ENCODE measurements at places on chromosomes 4 and X.

GRCh38 chr4:26124753-26125321 lies 196.0 kb upstream of the RBPJ start:
- DNase-seq = no peak

DNA sequence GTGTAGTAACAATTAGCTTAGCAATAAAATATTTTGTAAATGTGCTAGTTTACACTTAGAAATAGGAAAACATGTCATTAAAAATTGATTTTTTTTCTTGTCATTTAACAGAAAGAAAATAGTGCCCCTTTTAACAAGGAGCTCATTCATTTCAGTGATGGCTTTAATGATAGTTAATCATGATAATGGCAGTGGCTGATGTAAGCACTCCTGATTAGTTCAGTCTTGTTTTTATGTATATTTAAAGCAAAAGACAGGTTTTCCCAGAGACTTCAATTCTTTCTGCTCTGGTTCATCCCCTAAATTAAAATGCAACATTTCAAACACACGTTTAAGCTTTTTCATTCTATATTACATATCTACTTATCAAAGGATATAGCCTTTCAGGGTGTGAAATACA lies 1039.5 kb upstream of the PCDH7 start:
- no peak for DNase-seq

- peak; percentile 25 for DNase-seq
Measured at GRCh38 chr4:111512081-111512783, 633.0 kb upstream of the FAM241A start.

DNA sequence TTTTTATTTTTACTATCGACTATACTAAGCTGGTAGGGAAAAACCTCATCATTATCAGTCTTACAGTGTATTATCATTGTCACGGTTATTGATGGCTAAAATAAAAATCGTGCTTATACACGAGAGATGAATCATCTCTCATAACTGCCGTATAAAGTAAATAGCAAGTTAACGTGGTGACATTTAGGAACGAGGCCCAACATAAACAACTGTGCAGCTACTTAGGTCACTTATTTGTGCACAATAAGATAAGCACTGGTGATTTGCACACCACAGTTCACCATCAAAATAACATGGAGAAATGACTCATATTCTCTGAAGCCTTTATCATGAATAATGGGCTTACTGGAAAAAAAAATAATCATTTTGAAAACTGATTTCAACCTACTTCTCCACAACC lies 482.0 kb upstream of the TENM3 start:
- no peak for DNase-seq

DNA sequence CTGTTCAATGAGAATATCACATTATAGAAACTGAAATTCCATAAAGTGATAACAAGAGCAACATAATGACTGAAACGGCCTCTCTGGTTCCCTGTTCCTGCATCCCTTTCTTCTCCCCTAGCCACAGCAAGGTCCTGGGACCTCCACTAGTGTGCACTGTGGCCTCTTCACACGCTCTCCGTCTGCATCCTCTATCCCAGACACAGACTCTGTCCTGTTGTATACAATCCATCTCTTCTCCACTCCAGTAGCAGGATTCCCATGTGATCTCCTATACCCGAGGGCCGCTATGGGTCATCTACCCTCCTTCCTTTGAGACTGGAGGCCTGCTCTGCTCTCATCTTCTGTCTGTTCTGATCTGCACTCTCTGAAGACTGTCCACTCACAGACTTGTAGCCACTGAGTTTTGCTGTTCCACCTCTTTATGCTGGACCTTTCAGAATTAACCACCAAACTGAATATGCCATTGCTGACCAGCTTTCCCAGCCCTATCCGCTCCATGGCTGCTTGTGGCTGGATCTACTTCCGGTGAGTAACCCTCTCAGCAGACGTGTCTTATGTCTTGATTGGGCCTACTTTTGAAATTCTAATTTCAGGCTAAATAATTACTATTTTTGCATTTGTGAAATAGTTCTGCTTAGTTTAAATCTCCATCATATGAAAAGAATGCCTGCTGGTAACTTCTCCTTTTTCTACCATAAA lies 105.1 kb upstream of the NAP1L5 start:
- no peak for DNase-seq

- DNase-seq = no peak
Measured at GRCh38 chr4:3753726-3754412, 12.3 kb upstream of the ADRA2C start.

DNA sequence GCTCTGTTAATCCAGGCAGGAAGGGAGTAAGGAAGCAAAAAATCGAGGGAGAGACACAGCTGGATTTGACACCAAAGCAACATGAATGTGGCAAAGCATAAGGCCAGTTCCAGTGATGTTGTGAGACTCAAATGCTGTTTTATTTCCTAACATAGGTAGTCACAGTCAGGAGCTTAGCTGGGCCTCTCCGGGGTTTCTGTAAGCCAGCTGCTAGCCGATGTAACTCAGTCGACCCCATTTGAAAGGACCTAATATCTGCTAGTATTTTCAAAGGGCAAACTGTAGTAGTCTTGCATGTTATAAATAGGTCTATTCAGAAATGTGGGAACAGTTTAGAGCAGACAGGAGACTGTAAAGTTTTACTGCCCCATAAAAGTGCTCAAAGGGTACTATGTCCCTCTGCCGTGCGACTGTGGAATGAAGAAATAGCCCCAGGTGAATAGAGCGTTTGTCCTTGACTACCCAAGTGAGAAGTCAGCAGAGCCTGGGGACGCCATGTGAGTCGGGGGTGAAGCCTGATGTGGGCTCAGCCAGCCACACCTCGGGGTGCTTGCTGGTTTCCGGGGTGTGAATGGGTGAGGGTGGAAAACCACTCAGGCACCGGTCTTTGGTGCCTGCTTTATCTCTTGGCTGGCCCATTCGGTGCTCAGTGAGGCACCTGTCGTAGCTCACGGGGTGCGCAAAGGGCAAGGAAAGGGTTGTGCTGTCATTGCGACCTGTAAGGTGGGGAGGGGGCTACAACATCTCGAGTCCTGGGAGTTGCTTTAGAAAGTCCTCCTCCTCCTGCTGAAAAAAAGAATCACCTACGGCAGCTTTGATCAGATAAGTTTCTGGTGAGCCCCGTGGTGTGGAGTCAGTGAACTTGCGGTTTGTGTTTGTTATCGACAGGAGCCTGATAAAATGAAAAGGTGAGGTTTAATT lies 745 bp downstream of the TRIM2 start:
- no peak for DNase-seq

- DNase-seq = peak; percentile 42
Measured at GRCh38 chr4:61143461-61143860, 56.7 kb upstream of the ADGRL3 start.

GRCh38 chrX:107741404-107741790 lies 34.2 kb downstream of the TSC22D3 start:
- no peak for DNase-seq

GRCh38 chr4:40264497-40264896 lies 67.7 kb downstream of the RHOH start:
- DNase-seq = peak; percentile 80

DNA sequence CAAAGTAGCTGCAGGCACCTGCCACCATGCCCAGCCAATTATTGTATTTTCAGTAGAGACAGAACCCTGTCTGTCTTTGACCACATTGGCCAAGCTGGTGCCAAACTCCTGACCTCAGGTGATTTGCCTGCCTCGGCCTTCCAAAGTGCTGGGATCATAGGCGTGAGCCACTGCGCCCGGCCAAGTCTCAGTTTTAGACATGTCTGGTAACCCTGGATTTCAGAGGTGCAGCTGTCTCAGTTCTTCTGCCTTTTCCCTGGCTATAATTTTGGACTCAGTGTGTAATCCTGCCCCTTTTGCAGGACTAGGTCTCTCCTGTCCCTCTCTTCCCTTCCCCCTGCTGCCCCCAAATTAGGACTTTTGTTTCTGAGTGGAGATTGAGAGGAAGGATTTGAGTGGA lies 46.6 kb downstream of the FAM193A start:
- no peak for DNase-seq

DNA sequence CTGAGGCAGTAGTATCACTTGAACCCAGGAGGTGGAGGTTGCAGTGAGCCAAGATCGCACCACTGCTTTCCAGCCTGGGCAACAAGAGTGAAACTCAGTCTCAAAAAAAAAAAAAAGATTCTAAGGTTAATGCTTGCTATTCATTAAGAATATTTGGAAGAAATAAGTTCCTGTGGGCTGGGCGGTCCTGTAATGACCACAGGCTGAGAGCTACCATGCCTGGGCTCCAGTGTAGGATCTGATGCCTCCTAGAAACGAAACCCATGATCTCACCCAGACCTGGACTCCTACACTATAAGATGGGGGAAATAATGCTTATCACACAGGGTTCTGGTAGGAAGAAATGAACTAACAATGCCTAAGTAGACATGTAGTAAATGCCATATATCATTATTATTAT lies 17.8 kb downstream of the TMEM192 start:
- no peak for DNase-seq

DNA sequence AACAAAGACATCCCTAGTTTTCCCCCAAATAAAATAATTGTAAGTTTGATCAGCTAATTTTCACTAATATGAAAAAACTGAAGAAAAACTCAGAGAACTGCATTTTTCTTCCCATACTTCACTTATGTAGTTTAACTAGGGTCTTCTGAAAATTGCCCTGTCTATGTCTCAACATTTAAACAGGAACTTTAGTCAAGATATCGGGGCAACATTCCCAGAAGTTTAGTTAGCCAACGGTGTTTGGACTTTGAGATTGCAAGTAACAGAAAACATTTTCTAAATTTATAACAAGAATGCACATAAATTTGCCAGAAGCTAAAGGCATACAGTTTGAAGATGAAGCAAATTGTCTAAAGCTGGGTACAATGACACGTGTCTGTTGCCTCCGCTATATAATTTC lies 201.1 kb downstream of the ARAP2 start:
- DNase-seq = no peak

All from trophoblast cell (in vitro differentiated cells and primary cell).